ENCODE measurements at places on chromosomes 1 and 21.
A peak's percentile ranks its signal among the peaks of the same experiment; 100 is the strongest.

DNA sequence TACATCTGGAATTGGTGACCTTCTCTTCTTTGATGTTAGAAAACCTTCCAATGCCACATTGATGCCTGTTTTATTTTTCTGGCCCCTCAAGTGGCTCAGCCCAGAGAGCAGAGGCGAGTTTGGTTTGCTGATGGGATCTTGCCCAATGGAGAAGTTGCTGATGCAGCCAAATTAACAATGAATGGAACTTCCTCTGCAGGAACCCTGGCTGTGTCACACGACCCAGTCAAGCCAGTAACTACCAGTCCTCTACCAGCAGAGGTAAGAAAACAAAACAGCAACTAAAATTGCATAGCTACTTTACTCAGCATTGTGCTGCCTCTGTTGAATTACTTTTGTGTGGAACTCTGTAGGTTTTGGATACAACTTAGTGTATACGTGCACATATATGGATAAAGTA, 97.6 kb downstream of the CC2D1B start:
- DNase-seq, result no peak

DNA sequence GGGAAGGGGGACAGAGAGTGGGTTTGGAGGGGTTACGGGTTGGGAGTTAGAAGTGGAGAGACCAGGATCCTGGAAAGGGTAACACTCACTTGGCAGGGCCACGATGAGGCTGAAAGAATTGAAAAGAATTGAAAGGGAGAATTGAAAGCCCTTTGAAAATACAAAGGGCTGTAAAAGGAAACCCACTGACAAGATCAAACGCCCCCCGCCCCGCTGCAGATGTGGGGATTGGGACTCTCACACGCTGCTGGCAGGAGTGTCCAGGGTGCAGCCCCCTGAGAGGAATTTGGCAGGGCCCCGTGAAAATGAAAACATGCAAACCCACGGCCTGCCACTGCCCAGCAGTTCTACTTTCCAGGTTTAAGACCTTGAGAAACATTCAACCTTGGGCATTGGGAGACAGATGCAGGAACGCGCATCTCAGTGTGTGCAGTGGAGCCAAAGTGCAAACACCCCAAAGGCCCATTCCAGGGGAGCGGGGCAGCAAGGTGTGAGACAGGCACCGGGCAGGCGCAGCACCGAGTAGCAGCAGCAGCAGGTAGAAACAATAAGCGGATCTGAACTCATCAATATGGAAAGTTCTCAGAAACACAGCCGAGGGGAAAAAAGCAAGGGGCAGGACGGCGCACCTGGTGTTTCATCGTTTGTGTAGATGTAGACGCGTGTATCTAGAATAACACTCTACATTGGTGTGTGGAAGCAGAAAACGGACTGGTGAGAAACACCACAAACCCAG, 8.3 kb upstream of the TNFRSF1B start:
- DNase-seq, result no peak

DNA sequence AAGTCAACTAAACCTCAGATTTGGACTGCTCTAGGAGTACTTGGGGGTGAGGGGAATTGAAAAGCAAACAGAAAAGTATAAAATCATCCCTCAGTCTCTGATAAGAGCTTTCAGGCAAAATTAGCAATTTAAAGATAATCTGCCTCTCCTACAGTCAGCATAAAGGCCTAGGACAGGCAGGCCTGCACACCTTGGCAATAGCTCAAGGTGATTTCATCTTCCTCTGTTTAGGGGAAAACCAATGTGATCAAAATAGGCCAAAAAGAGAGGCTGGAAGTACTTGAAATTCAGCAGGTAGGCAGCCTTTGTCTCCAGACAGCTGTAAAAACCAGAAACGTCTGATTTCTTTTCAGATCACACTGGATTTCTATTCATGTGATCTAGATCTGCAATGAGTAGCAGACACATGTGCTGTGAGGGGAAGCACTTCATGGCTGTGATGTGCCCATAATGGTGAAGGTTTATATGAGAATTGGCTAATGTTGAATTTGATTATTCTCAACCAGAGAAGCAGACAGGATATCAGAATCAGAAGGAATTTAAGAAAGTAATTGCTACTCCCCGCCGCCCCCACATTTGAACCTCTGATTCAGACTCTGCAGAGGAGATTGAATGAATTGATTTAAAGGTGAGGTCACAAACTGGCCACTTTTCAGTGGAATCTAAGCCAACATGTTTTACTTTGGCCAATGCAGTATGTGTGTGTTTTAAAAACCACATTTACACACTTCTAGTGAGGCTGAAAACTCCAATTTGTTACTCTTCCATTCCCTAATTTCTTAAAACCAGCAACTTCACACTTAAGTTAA, 45.8 kb upstream of the DNASE2B start:
- DNase-seq, result no peak

- DNase-seq, result no peak
Observed at GRCh38 chr1:226867461-226868054, 2.9 kb upstream of the PSEN2 start.

DNA sequence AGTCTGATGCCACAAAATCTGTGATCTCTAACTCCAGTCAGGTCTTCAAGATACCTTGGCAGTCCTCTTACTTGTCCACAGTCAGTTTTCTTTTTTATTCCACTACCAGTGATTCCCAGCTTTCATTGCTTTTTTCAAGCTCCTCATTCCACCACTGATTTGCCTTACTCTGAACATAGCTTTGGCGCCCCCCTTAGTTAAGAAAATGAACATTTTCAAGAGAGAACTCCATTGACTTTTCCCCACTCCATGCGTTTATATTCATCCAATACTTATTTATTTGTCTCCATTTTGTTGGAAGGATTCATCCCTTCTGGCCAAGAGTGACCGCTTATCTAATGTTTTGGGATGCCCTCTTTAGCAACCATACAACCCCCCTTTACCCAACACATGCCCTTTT, 33.9 kb upstream of the IPO9 start:
- DNase-seq, result no peak

DNA sequence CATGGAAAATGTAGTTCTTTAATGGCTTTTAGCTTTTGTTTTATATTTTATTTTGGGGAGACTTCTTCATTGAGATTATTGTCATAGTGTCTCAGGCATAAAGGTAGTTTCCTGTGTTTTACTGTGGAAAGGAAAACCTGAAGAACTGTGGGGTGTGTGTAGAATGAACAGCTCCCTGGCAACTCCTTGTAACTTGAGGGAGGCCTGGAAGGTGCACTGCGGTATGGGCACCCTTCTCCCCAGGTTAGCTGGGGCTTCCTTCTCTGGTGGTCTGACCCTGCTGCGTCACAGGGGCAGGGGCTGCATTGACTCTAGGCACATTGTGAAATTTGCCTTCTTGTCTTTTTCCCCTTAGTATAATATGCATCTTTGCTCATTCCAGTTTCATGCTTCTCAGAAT, 1.7 kb downstream of the ATP1B1 start:
- peak; percentile 38 for DNase-seq

DNA sequence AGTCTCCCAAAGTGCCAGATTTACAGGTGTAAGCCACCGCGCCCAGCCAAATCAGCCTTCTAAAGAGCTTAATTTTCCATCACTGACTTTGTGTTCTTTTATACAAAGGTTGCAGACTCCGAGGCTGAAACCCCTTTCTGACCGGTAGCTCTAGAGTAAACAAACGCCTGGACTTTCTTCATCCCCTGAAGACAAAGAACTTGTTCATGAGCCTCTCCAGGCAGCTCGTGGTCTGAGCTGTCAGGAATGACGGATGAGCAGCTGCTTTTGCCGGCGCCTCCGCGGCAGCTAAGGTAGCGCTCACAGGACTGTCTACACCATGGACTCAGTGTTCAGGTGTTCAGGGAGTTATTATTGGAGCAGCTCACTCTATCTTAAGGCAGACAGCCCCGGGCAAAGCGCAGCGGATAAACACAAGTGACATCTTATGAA, 128.5 kb upstream of the ERRFI1 start:
- DNase-seq, result no peak

GRCh38 chr1:18352636-18353265, 128.0 kb upstream of the KLHDC7A start:
- DNase-seq, result no peak

GRCh38 chr1:34316773-34317172, 140.1 kb downstream of the C1orf94 start:
- DNase-seq, result no peak

DNA sequence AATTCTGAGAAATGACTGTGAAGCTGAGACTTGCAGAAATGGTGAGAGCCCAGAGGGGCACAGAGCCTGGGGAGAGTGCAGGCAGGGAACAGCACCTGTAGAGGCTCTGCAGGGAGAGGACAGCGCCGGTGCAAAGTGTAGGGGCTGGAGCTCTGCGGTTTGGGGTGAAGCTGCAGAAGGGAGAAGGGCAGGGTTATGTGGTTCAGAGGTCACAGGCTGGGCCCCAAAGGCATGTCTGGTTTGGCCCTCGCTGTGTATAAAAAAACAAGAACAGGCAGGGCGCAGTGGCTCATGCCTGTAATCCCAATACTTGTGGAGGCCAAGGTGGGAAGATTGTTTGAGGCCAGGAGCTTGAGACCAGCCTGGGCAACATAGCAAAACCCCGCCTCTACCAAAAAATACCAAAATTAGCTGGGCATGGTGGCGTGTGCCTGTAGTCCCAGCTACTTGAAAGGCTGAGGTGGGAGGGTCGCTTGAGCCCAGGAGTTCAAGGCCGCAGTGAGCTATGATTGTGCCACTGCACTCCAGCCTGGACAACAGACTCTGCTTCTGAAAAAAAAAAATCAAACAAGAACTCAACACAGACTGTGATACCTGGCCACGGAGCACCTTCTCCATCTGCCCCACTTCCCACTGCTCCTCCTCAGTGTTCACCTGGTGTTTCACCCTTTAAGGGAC, 29.1 kb downstream of the SERINC2 start:
- no peak for DNase-seq

DNA sequence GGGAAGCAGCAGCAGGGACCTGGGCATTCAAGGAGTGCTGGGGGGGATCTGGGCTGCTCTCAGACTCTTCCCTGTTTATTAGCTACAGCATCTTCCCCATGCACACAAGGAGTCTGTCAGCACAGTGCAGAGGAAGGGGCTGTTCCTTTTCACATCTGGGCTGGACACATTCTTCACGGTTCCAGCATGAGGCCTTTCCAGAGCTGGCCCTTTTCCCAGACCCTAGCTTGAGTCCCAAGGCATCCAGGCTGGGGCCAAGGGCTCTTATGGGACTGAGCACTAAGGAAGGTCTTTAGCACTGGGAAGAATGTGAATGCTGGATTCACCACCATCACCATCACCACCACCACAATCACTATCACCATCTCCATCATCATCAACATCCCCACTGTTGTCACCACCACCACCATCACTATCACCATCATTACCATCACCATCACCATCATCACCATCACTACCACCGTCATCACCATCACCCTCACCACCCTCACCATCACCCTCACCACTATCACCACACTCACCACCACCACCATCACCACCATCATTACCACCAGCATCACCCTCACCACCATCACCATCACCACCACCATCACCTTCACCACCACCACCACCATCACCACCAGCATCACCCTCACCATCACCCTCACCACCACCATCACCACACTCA, 28.4 kb downstream of the PARK7 start:
- DNase-seq, result no peak

GRCh38 chr21:33831962-33832659, 83.5 kb downstream of the ATP5PO start:
- DNase-seq, result no peak

GRCh38 chr1:176501599-176501998, 38.6 kb downstream of the PAPPA2 start:
- no peak for DNase-seq

GRCh38 chr1:162697140-162697895, 65.1 kb downstream of the DDR2 start:
- no peak for DNase-seq

DNA sequence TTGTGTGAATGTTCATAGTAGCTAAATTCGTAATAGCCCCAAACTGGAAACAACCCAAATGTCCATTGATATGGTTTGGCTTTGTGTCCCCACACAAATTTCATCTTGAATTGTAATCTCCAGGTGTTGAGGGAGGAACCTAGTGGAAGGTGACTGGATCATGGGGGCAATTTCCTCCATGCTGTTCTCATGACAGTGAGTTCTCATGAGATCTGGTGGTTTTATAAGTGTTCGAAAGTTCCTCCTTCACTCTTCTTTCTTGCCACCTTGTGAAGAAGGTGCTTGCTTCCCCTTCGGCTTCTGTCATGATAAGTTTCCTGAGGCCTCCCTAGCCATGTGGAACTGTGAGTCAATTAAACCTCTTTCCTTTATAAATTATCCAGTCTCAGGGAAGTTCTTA, 11.3 kb downstream of the UBE2G2 start:
- no peak for DNase-seq

- no peak for DNase-seq
Observed at GRCh38 chr1:154495496-154496273, 6.3 kb upstream of the TDRD10 start.

DNA sequence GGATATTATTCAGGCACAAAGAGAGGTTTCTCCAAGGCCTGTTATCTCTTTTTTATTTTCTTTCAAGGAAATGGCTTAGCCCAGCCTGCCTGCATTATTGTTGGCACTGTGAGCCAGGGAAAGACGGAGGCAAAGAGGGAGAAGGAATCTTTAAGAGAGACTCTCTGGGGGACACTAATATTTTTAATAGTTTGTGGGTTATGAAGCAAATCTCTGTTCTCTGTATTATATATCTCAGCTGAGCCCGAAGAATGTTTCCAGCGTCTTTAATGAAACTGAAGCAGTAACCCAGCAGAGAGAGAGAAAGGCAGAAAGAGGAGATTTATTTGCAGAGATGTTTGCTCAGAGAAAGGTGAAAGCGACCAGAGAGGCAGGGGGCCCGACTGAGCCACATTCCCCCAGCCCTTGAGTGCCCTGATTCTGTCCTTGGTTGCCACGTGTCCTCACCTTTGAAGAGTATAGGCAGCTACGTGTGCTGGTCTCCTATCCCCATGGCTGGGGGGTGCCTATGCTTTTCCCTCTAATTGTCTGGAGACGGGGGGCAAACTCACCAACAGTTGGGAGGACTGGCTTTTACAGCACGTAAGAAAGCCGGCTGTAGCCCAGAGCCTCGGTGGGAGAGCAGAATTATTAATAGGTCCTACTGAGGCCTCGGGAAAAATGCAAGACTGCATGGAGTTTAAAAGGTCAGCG, 166.4 kb downstream of the TRABD2B start:
- no peak for DNase-seq

- no peak for DNase-seq
Observed at GRCh38 chr1:74835051-74835450, 102.1 kb downstream of the TYW3 start.

- no peak for DNase-seq
Observed at GRCh38 chr21:44259082-44259705, 2.5 kb downstream of the DNMT3L start.

GRCh38 chr1:173889885-173890284, 21.7 kb downstream of the ZBTB37 start:
- no peak for DNase-seq

GRCh38 chr1:91793877-91794276, 92.1 kb downstream of the TGFBR3 start:
- DNase-seq, result no peak

GRCh38 chr21:46219591-46220239, 8.9 kb downstream of the LSS start:
- no peak for DNase-seq

GRCh38 chr21:29166323-29166722, 35.9 kb downstream of the MAP3K7CL start:
- DNase-seq, result no peak

GRCh38 chr1:154999571-155000410, 2.8 kb upstream of the ZBTB7B start:
- DNase-seq, result peak; percentile 61

- DNase-seq, result no peak
Observed at GRCh38 chr1:182122913-182123260, 61.4 kb upstream of the ZNF648 start.

- no peak for DNase-seq
Observed at GRCh38 chr1:54046671-54047383, 6.2 kb downstream of the TMEM59 start.

- no peak for DNase-seq
Observed at GRCh38 chr1:22332424-22332717, 119.3 kb upstream of the ZBTB40 start.

All from cerebellar cortex (tissue), 1 donor.